ENCODE measurements at places on chromosomes 5 and 9.

- no peak for DNase-seq
These were observed 52.7 kb downstream of the PLK2 start for GRCh38 chr5:58407042-58407719.

DNA sequence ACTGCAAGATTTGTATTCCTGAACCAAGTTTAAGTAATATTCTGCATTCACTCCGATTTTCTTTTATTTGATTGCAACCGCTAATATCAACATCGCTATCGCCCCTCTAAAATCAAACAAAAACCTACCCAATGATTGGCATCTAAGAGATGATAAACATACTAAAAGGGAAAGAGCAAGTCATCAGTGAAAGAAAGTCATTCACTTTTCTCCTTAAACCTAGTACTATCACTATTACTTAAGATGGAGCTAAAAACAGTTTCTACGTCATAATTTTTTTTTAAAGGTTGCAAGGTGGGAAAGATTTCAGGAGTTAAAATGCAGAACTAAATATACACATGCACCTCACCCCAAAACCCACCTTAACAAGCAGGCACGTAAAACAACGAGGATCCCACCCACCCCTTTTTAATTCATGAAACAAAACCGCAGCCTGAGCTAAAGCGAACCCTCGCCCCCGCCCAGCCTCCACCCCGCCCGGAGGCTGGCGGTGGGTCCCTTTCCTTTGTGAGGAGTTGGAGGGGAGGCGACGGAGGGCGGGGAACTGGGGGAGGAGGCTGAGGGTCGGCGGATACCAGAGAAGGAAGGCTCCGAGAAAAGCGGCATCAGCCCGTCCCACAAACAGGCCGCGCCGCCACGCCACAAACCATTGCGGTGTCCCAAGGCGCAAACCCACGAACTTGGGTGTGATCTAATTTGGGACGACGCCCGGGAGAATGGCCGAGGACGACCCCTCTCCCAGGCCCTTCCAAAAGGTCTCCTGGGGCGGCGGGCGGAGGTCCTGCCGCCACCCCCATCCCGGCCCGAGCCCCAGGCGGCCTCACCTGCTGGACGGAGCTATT, 861 bp downstream of the UBQLN1 start:
- DNase-seq: peak; percentile 24

DNA sequence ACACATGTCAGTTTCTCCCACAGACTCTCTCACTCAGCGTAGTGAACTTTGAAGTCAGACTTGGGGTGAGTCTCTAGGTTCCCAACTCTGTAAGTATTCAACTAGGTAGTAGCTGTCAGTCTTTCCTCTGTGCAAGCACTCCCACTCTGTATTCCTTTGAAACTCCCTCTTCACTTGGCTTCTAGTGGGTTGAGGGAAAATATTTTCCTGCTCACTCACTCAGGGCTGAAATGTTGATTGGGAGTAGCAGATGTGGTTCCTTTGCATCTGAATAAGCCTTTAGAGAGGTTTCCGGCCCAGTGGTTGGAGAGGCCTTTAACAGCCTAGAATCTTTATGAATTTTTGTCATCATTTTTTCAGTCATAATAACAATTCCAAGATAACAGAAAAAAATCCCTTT, 18.1 kb upstream of the ARRDC3 start:
- DNase-seq: no peak

DNA sequence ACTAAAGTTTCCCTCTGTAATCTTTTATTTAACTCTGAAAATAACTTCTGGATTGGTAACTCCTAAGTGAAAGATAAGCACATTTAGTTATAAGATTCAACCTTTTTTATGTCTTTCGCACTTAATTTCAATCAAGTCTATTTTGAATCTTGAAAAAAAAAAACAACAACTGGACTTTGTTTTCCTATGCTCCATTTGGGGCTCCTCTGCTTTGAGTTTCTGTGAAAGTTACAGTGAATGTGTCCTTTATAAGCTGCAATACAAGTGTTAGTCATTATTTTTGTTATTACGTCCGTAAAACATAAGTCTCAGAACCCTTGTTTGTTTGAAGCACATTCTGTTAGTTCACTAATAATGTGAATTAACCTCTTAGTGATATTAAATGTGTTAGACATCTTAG, 276.8 kb downstream of the ADAMTS6 start:
- no peak for DNase-seq

DNA sequence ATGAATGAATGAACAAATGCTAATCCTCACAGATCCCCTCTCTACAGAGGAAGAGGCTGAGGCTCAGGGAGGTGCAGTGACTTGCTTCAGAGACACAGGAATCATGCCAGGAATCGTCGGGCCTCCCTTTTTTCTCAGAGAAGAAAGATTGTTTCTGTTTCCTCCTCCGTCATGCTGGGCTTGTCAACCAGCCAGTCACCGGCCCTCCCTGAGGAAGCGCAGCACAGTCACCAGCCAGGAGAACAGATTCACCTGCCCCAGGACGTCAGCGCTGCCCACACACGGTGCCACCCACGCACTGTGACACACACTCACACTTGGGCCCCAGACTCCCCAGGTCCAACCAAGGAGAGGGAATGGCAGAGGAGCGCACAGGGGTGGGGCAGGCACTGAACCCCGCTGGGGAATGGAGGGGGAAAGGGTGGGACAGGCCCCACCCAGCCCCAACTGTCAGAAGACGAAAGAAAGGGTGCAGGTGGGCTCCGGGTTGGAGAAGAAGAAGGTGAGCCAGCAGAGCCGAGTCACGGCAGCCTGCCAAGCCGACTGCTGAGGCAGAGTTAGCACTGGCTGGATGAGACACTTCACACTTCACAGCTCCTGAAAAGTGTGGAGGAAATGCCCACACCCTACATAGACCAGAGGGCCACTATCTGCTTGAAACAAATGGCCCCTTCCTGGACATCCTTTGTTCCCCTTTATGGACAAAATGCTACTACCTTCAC, 13.8 kb upstream of the ERGIC1 start:
- DNase-seq: no peak

GRCh38 chr5:3451961-3452360, 143.7 kb upstream of the IRX1 start:
- no peak for DNase-seq

- no peak for DNase-seq
These were observed 52.5 kb upstream of the SLC2A8 start for GRCh38 chr9:127344368-127345000.

DNA sequence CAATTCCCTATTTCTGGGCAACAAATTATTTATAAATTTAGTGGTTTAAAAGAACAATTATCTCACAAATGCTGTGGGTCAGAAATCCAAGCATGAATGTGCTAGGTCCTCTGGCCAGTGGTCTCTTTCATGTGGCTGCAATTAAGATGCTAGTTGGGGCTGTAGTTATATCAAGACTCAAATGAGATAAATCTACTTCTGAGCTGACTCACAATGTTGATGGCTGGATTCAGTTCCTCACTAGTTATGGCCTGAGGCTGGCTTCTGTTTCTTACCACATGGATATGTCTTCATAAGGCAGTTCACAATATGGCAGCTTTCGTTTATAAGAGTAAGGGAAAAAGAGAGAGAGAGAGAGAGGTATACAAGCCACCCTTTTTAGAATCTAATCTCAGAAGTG, 717.0 kb downstream of the PRELID2 start:
- DNase-seq: no peak

DNA sequence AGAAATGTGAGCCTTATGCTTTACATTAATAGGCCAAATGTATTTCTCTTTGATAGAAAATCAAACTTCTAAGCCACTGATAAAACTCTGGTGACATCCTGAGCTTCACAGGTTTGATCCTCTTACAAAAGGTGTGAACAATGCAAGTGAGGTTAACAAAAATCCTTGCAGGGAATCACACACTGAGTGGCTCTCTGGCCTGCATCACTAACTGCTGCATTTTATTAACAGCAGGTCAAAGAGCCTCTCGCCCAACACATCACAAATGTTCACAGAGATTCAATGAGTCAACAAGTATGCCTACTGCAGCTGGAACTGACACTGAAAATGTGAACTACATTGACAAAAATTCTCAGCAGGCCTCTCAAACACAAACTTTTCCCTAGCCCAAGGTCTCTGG, 122.3 kb downstream of the SEMA5A start:
- DNase-seq: no peak

DNA sequence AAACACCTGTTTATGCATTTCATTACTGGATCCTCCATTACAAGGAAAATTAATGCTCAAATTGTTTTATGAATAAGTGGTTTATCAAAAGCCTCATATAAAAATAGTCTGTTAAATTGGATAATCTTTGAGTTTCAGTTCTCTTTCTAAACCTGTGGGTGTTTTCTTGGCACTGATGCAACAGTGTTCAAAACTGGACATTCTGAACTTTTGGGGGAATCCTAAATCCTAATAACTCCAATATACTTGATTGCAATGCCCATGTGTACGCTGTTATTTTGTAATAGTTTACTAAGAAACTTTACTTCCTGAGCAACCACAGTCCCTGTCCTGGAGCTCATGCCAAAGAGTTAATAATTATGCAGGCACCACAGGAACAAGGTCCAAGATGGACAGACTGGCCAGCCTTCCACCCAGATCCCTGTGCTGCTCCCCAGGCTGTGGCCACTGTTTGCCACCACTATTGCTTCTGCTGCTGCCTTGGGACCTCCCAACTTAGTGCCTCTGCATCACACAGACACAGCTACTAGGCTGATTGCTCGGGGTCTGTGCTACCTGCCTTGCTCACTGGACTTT, 14.0 kb downstream of the IRGM start:
- no peak for DNase-seq

- DNase-seq: no peak
These were observed 109.4 kb downstream of the CDC42SE2 start for GRCh38 chr5:131373265-131373664.

- DNase-seq: no peak
These were observed 64.7 kb upstream of the SELENOP start for GRCh38 chr5:42876375-42876844.

GRCh38 chr5:134547579-134547978, 22.1 kb downstream of the JADE2 start:
- no peak for DNase-seq

DNA sequence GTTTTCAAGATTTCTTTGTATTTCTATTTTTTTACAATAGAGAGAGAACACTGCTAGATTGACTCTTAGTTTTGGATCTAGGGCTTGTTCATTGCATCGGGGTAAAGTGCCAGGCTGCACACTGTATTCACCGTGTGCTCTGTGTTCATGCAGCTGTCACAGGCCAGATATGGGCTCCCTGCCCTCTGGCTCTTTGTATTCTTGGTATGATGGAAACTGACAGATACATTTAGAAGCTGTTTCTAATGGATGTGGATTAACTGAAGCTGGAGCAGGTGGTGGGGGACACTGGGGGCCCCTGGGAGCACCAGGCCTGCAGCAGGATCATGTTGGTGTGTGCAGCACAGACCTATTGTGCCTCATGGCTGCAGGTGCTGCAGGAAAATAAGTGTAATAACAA, 28.0 kb downstream of the SLC36A1 start:
- no peak for DNase-seq

DNA sequence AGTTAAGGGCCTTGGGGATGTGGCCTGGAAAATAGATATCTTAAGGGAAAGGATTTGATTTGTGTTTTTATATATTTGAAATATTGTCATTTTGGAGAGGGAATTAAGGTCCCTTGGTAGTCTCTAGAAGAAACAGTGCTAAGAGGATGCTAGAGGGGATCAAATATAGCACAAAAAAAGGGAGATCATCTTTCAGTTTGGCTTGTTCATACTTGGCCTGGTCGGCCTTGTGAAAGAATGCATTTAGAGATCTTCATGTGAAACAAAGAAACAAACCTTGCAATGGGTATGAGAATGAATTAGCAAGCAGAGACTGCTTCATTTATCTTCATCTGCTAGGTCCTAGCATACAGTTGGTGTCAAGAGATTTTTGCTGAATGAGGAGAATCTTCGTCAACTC, 15.0 kb downstream of the DMRT2 start:
- DNase-seq: no peak

GRCh38 chr9:123322273-123323195, 33.5 kb upstream of the CRB2 start:
- no peak for DNase-seq

GRCh38 chr5:107668154-107669095, 2.3 kb downstream of the EFNA5 start:
- no peak for DNase-seq

DNA sequence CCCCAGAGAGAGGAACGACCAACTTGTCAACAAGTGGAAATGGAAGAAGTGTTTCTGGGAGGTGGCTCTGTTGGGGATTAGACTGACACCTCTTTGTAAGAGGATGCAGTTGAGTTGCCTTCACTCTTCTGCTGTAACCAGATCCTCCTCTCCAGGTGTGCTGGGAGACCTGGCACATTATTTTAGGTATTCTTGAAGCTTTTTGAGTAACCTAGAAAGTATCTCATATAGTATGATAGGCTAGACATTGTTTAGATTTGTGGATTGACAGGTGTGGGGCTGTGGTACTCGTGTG, 21.6 kb downstream of the SNX30 start:
- DNase-seq: no peak

GRCh38 chr9:71213633-71214032, 92.2 kb upstream of the TRPM3 start:
- DNase-seq: no peak
